ENCODE measurements at places on chromosomes 3 and 15.

- no peak for DNase-seq
Observed at GRCh38 chr3:197505796-197506548, 49.8 kb downstream of the BDH1 start.

DNA sequence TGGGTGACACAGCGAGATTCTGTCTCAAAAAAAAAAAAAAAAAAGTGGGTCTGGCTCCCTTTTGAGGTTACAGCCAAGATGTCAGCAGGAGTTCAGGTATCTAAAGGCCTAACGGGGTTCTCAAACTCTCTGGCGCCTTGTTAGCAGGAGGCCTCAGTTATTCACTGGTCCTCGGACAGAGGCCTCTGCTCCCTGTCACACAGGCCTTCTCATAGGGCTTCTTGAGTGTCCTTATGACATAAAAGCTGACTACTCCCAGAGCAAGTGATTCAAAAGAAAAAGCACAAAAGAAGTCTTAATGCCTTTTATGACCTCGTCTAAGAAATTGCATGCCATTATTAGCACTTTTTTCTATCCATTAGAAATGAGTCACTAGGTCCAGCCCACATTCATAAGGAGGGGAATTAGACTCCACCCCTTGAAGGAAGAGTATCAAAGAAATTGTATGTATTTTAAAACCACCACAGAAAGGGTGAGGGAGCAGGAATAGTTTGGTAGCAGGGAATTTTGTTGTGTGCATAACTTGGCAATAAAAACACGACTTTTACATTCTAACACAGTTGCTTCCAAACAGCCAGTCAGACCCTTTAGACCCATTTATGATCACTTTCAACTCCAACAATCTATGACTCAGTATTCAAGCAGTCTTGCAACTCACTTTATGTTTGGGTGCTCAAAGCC, 90.3 kb downstream of the MEX3B start:
- peak; percentile 45 for DNase-seq

DNA sequence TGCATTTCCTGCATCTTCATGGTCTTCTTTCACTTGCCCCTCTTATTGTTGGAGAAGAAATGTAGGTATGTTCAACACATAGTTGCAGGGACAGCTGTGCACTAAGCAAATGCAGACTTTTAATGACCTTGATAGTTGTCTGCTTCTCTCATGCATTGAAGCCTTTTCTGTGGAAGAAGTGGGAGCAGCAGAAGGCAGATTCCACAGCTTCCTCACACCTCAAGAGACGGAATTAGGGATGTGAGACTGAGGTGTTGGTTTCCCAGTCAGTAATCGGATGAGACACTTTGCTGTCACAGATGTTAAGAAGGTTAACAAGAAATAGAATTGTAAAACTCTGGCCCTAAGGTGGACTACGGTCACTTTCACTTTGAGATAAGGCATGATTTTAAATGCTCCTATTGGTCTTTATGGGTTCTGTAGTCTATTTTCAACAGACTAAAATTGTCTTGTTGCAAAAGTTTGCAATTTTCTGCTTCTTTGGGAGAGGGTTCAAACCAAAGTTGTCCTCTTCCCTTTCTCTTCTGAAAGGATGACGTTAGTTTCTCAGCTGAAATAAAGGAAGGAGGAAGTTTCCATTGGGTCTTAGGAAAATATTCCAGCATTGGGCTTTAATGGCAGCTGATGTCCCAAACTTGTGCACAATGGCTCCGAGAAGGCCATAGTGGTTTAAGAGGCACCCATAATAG, 117.4 kb downstream of the LPP start:
- DNase-seq: no peak

DNA sequence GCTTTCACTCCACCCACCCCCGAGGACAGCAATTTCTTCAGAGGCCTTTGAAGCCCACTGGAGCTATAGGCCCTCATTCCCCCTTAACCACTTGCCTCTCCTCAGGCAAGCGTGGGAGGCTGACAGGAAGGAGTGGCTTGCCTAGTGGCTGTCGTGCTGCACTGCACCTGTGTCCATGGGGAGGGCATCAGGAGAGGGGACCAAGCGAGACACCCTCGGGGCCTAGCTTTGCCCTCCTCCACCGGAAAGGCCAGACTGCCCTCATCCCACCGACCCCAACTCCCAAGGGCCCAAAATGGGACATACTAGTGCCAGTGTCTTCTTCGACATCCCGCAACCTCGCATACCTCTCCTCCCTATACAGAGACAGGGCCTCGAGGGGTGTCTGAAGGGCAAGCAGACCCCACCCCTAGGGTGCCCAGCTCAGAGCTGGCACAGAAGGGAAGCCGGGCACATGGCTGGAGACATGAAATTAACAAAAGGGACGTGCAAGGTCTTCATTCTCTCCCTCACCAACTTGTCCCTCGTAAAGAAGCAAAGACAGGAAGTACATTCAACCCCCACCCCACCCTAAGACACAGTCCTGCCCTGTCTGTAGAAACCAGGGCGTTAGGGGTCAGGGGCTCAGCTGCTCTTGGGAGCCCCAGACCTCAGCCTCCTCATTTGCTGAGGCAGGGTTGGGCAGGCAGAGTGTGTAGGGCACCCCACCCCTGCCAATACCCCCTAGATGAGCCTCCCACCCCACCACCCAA, 24.3 kb downstream of the VIPR1 start:
- no peak for DNase-seq

DNA sequence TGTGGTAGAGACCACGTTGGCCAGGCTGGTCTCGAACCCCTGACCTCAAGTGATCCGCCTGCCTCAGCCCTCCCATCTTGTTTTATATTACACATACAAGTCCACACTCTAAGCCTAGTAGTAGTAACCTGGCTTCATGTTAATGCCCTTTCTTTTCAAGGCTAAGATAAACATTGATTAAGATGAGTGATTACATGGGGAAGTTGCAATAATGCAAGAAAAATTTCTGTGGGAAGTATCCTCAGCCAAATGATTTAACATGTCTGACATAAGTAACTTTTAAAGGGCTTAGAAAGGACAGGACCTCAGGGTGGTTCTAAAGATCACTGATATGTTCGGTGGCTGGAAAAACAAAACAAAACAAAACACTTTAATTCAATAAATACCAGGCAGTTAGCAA, 72.1 kb downstream of the SFMBT1 start:
- DNase-seq: no peak

- DNase-seq: no peak
Observed at GRCh38 chr15:63349156-63349555, 32.5 kb downstream of the CA12 start.

DNA sequence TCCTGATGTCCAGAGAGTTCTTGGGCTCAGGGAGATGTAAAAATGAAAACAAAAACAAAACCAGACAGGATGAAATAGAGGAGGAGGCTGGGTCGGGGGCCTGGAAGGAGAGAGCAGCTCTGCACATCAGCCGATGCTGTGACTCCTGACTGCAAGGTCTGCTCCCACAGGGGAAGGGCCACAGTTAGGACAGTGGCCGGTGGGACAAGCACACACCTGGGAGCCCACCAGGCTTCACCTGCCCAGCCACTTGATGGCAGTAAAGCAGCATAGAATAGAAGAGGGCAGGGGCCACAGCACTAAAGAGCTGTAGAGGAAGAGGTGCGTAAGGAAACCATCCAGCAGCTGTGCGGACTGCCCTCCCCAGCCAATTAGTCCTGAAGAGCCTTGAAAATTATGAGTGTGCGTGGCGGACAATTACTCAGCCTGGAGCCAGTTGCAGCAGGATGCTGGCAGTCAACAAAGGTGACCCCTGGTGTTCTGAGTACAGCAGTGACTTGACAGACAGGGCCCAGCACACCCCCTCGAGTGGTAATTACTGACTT, 29.8 kb downstream of the ALS2CL start:
- no peak for DNase-seq

DNA sequence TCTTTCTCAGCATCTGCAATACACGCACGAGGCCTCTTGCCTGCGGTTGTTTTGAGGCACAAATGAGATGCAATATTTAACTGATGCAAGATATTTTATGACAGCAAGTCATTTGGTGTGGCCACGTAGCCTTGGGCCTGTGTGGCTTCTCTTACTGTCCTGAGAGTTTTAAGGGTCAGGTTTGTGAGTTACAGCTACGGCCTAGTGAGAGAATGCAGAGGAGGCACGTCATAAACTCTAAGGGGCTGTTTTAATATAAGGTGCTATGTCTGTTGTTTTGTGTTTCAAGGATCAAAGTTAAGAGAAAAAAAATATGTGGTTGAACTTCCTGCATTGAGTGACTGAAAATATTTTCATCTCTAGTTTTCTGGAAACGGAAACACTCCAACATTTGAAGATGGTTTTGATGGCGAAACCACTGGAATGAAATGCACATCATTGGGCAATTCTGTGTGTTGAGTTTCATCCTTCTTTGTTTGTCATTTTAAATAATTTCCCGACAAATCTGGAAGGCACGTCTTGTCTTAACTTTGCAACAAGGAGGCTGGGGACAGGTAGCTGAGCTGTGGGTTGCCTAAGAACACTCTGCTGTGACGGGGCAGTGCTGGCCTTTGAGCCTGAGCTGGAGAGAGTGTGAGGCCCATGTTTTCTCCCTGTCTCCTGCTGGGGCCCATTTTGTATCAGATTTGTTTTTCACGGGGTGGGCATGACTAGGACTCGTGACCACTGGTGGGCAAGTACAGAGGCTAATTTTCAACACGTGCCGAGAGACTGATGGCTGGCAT, 5.1 kb downstream of the APBA2 start:
- no peak for DNase-seq

- DNase-seq: peak; percentile 47
Observed at GRCh38 chr3:189304465-189305351, 132.9 kb downstream of the TPRG1 start.

- no peak for DNase-seq
Observed at GRCh38 chr3:170471149-170471548, 52.5 kb downstream of the CLDN11 start.

Data from HAP-1 (cell line).